ENCODE measurements at places on chromosomes 5 and 9.
A peak's percentile ranks its signal among the peaks of the same experiment; 100 is the strongest.

DNA sequence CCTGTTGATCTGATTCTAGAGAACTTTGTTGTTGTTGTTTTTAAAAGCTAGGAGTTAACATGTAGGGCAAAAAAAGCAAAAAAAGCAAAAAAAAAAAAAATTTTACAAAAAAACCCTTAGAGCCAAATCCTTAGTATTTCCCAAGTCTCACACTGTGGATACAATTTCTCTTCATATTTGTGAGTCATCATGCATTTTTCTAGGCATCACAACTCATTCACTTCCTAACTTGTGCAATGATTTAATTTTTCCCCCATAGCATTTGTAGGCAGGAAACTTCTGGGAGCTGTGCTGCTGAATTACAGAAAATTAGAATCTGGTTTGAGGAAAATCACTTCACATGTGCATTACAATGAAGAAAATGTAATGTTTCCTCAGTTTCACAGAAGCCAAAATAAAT is 91.9 kb downstream of the MARCHF3 start:
- DNase-seq, result no peak

DNA sequence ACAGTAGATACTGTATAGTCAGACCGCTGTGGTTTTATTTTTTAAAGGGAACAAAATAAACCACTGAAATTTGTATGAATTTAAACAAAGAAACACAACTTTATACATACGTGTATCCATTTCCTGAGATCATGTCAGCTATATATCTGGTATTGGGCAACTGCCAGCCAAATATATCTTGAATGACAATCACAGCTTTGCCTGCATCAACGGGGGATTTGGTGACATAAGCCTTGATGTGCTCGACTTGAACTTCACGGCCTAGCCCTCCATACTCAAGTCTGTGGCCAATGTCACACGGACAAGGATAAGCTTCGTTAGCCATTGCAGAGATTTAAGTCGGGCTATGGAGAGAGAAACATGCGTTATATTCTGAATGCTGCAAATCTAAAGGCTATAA is 17.3 kb downstream of the CMBL start:
- no peak for DNase-seq

DNA sequence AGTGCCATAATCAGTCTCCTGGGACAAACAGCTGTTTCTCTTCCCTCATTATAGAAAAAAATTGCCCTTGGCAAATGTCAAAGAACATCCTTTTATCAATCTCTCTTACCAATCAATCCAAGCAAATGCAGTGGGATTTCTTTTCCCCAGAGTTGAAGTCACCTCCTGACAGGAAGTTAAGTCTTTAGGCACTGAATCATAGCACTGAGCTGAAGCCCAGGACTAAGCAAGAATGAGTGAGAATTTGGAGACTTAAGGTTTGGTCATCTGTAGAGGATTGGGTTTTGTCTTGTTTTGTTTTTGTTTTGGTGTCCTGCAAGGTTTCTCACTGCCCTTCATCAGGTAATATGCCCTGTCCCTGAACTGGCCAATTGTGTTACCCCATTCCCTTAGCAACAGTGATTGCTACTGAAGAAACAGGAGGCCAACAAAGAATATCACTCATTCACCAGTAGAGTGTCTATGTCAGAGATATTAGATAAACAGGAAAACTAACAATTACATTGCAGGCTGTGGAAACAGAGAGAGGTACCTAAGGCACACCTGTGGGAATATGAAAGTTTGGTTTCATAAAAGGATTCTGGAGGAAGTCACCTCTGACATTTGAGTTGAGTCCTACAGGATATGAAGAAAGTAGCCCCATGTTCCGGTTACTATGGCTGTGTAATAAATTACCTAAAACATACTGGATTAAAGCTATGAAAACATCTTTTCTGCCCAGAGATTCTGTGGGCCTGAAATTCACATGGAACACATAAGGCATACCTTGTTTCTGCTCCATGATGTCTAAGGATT is 4.5 kb upstream of the FXN start:
- DNase-seq, result no peak

- no peak for DNase-seq
Observed at GRCh38 chr9:133284362-133284761, 9.4 kb upstream of the ABO start.

GRCh38 chr5:113212244-113212920 is 222.4 kb downstream of the TSSK1B start:
- DNase-seq, result peak; percentile 52
